ENCODE measurements at places on chromosomes 1 and 21. TPM values are rescaled to one million over a fixed set of nuclear protein-coding genes. Genes with fewer than 3 reads are reported as not detected.

The VHLL gene
- total RNA-seq, result not detected

The MIXL1 gene
- not detected for total RNA-seq

The CBS gene
- 74.4 TPM for total RNA-seq

The ARHGAP30 gene
- not detected for total RNA-seq

The GRIK1 gene
- total RNA-seq, result not detected

The MYCL gene
- not detected for total RNA-seq

The SH2D2A gene
- 0.86 TPM for total RNA-seq

The ARHGEF16 gene
- not detected for total RNA-seq

The ARHGEF10L gene
- 16.5 TPM for total RNA-seq

The TMEM200B gene
- 21.0 TPM for total RNA-seq

The SLC6A17 gene
- total RNA-seq, result 0.29 TPM

The SEMA6C gene
- total RNA-seq, result 3.4 TPM

The LAX1 gene
- not detected for total RNA-seq

The RBP7 gene
- not detected for total RNA-seq

The ADAMTS5 gene
- 4.1 TPM for total RNA-seq

The TRIM17 gene
- total RNA-seq, result 0.53 TPM

The FCRL5 gene
- total RNA-seq, result not detected

The OR2T35 gene
- total RNA-seq, result not detected

The CD34 gene
- 0.86 TPM for total RNA-seq

The PRRC2C gene
- total RNA-seq, result 34.0 TPM

The KMO gene
- total RNA-seq, result not detected

The LY9 gene
- not detected for total RNA-seq

The GJB3 gene
- not detected for total RNA-seq

The KRTAP7-1 gene
- total RNA-seq, result not detected

The PKLR gene
- not detected for total RNA-seq

Data from myometrial cell (primary cell).